ENCODE measurements at places on chromosomes 5 and 9.

DNA sequence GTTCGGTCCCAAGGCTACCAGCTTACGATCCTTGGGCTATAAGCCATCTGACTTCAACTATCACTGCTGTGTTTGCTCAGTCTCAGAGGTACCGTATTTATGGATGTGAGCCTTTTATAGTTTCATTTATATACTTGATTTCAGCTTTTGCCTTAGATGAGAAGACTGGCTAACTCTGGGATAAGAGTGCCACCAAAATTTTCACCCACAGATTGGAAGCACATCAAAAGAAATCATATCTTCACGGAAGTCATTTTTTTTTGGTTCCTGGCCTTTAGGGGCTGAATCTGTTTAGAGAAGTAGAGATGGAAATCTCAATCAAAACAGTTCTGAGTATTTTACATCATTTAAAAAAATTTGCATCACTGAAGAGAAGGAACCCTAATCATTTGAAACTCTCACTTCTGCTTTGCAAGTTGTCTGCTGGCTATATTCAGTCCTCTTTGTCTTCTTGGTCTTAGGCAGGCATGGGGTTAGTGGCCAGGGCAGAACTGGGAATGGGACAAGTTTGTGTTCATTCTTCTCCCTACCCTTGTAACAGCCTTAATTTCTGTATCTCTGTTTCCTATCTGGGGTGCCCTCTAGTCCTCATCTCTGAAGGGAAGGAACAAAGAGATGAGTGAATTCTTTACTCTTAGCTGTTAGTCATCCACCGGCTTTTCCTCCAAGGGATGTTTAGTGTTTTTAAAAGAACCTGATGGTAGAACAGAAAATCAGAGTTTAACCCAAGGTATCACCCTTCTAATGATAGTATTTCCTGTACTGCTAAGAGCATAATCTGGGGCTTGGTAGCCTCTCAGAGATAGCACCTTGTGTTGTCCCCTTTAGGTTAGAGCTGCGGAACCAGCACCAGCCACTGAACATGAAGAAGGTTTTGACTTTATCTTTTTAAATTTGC lies 14.1 kb upstream of the TNFAIP8 start:
- H3K36me3 ChIP-seq = peaks cover 13% of the 10 kb centered on the region
- DNase-seq = no peak
- H3K27ac ChIP-seq = peak overlapping the region; percentile 24
- H3K27me3 ChIP-seq = no peaks in the 10 kb centered on the region
- no peak overlapping the region for H3K4me3 ChIP-seq

GRCh38 chr5:17222664-17223063 lies 5.2 kb downstream of the BASP1 start:
- no peak for DNase-seq
- no peaks in the 10 kb centered on the region for H3K27me3 ChIP-seq
- no peak overlapping the region for H3K4me3 ChIP-seq
- H3K36me3 ChIP-seq = no peaks in the 10 kb centered on the region

- no peak overlapping the region for H3K27ac ChIP-seq
- DNase-seq = no peak
- no peaks in the 10 kb centered on the region for H3K36me3 ChIP-seq
- H3K4me3 ChIP-seq = no peak overlapping the region
- no peaks in the 10 kb centered on the region for H3K4me1 ChIP-seq
Measured at GRCh38 chr9:107755246-107755645, 265.7 kb upstream of the KLF4 start.

- no peaks in the 10 kb centered on the region for H3K4me1 ChIP-seq
- H3K36me3 ChIP-seq = no peaks in the 10 kb centered on the region
- no peak overlapping the region for H3K4me3 ChIP-seq
- H3K27ac ChIP-seq = no peak overlapping the region
- no peak for DNase-seq
Measured at GRCh38 chr5:33711094-33711679, 180.6 kb downstream of the ADAMTS12 start.

- H3K4me1 ChIP-seq = peaks cover 5% of the 10 kb centered on the region
- no peak overlapping the region for H3K27ac ChIP-seq
- H3K27me3 ChIP-seq = no peaks in the 10 kb centered on the region
- H3K36me3 ChIP-seq = no peaks in the 10 kb centered on the region
Measured at GRCh38 chr9:2231829-2232228, 216.7 kb downstream of the SMARCA2 start.

All from DND-41 (cell line).